ENCODE measurements at places on chromosomes 2 and 18.

DNA sequence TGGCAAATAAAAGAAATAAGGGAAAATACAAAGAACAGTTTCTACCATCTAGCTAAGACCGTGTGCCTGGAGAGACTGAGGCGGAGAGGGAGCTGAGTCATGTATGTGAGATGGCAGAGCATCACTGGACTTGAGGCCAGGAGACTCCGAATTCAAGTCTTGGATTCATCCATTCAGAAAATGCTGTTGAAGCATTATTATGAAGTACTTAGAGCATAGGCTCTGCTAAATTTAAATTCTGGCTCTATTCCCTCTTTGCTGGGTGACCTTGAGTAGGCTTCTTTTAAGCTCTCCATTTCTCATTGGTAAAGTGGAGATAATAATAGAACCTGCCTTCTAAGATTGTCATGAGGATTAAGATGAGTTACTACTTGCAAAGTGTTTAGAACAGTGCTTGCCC lies 34.7 kb downstream of the NPHP1 start:
- DNase-seq = no peak

- DNase-seq = no peak
Observed at GRCh38 chr2:65458999-65459398, 26.6 kb upstream of the SPRED2 start.

- DNase-seq = no peak
Observed at GRCh38 chr2:206488623-206489022, 45.3 kb downstream of the ADAM23 start.

- DNase-seq = no peak
Observed at GRCh38 chr2:30766666-30767065, 40.6 kb downstream of the CAPN13 start.

DNA sequence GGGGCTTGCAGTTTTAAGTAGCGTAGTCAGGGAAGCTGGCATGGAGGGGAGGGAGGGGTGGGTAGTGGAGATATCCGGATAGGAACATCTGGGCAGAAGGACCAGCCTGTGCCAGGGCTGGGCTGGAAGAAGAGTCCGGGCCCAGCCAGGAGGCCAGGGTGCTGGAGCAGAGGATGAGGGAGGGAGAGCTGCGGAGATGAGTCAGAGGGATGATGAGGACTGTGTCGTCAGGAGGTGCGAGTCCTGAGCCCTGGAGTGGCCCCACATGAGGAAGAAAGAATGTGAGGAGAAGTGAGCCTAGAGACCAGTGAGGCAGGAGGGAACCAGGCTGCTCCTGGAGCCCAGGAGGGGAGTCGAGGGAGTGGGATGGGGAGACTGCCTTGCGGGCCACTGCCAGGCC lies 82.4 kb downstream of the CTIF start:
- no peak for DNase-seq

Measured in neuronal stem cell (in vitro differentiated cells).